ENCODE measurements at places on chromosomes 4 and X. TPM values are rescaled to one million over a fixed set of nuclear protein-coding genes. Genes with fewer than 3 reads are reported as not detected.

Gene SUPT20HL2
- total RNA-seq = not detected

Gene DSPP
- not detected for total RNA-seq

Gene REELD1
- total RNA-seq = not detected

Gene TMEM128
- total RNA-seq = 20.5 TPM

Gene NPFFR2
- 0.14 TPM for total RNA-seq

Gene C1QTNF7
- total RNA-seq = not detected
